ENCODE measurements at places on chromosomes 16 and 17. TPM values are rescaled to one million over a fixed set of nuclear protein-coding genes. Genes with fewer than 3 reads are reported as not detected.
A peak's percentile ranks its signal among the peaks of the same experiment; 100 is the strongest.

DNA sequence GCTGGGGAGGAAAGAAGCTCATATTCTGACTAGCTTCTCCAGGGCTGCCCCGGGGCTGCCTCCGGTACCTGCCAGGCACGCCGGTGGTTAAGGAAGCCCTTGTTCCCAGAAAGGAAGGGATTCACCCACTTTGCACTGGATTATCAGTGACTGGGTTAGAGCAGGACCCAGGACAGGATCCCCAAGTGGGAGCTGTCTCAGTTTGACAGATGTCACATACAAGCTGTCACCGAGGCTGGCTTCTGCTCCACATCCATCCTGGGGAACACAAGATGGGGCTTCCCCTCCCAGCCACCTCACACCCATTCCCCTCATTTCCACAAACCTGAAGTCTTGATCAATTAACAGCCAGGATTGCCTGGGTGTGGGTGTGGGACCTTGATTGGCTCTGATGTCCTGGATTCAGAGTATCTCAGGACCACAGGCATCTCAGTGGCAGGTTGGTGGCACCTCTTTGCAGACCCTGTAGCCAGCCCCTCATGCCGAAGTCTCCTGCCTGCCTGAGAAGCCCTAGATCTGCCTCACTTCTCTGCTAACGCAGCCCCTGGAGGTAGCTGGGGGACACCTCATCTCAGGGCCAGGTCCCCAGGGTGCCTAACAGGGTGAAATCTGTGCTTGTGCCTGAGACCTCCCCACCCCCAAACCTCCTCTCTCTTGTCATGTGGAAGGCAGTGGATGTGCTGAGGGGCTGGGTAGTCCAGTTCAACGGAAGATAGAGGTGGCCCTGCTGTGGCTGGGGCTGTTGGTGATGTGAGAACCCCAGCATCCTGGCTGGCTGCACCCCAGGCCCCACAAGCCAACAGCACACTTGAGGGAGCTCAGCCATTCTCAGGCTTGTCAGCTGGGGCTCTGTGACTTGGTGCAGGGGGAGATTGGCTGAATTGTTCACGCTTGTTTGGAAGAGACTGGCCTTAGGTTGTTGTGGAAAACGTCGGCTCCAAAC is 1.4 kb downstream of the CACNG5 start:
- DNase-seq = no peak

DNA sequence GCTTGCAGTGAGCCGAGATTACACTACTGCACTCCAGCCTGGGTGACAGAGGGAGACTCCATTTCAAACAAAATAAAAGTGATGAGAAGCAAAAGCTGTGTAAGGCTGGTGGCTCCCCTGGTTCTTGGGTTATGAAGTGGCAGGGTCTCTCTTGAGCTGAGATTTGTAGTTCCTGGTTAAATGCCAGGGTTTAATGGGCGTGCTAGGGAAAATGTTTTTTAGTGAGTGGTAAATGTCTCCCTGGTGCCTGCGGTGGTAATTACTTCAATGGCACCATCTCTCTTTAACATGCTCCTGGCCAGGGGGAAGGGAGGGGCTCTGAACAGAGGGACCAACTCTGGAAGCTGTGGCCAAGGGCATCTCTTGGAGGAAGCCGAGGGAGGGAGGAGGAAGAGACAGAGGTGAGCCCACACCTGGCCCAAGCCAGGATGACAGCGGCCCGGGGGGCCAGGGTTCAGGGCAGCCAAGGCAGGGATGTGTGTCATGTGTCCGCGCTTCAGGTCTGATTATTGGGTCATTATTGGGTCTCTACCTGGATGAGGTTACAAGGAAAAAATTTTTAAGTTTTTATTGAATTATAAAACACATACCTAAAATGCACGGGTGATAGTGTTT is 17.8 kb upstream of the RPL38 start:
- DNase-seq = no peak

- no peak for DNase-seq
These were observed 21.4 kb upstream of the NKD1 start for GRCh38 chr16:50526796-50527195.

The TMEM235 gene
- not detected for total RNA-seq

DNA sequence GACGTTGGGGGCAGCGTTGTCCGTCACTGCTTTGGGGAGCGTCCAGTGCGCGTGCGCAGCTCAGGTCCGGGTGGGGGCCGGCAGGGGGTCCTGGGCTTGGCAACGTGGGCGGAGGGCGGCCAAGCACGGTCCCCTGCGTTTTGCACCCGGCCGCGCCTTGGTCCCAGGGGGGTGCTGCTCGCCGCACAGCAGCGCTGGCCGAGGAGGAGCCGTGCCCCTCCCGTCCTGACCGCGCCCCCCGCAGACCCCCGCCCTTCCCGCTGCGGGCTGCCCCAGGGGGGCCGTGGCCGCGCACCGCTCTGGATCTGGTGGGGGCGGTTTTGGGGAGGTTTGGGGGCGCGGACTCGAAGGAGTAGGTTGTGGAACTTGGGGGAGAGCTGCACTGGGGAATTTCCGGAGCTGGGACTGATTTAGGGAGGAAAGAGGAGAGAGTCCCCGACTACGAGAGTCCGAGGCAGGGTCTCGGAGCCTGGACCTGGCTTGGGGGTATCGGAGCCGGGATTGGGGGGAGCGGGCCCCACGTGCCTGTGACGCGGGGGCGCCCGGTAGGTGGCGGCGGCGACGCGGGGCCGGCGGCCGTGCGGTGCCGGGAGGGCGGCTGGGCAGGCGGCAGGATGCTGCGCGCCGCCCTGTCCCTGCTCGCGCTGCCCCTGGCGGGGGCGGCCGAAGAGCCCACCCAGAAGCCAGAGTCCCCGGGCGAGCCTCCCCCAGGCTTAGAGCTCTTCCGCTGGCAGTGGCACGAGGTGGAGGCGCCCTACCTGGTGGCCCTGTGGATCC is at the start of gene SLC9A5:
SLC9A5 (plus strand) TSS at position 579 of the 777 bp plus-strand sequence; CDS start at position 615, 36 bp downstream.
- peak; percentile 47 for DNase-seq

The ZNF385C gene
- not detected for total RNA-seq

GRCh38 chr17:73956169-73956568 is 247.3 kb upstream of the RPL38 start:
- DNase-seq = no peak

- no peak for DNase-seq
These were observed 135.7 kb upstream of the ZFHX3 start for GRCh38 chr16:73183611-73184092.

Data from activated CD4-positive, alpha-beta memory T cell treated with anti-CD3 and anti-CD28 coated beads for 36 hours (primary cell).